Activated CD4-positive, alpha-beta T cell treated with anti-CD3 and anti-CD28 coated beads for 4 hours (primary cell): ENCODE measurements at places on chromosomes 2 and 18.

DNA sequence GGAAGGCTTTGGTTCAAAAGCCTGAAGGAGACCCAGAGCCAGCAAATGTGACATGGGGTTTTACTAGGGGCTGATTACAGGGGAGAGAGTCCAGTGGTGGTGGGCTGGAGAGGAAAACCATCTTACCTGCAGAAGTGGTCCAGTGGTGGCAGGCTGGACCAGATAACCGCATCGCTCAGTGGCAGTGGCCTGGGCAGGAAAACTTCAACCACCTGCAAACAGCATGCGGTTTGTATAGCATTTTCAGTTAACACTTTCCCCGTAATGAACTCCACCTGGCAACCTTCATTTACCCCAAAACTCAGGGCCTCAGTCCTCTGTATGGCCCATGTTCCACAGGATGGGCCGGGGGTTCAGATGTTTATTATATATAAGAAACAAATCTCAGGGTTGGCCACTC lies 114.4 kb downstream of the LRRTM1 start:
- DNase-seq = no peak

DNA sequence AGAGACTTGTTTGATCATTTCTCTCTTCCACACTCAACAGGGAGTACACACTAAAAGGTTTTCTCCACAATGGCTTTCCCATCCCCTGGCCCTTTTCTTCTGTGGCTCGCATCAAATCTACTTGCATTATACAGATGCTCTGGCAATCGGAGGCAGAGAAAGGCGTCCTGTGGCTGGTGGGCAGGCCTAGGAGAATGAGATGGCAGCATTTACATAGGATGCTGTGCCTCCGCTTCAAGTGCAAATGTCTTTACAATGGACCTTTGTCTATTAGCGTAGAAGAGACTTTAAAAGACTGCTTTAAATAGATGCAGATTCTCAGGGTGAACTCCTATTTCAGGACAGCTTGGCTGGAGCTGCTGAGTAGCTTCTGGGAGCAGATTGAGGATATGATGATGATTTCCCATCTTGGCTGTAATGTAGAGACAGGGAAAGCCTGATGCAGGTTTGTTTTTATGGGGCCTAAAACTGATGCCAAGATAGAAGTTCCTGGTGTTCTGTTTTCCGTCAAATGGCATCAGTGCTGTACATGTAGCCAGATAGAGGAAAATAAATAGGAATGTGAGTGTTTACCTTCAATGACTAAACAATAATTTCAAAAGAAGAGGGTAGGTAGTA lies 423.4 kb downstream of the RND3 start:
- DNase-seq = no peak

DNA sequence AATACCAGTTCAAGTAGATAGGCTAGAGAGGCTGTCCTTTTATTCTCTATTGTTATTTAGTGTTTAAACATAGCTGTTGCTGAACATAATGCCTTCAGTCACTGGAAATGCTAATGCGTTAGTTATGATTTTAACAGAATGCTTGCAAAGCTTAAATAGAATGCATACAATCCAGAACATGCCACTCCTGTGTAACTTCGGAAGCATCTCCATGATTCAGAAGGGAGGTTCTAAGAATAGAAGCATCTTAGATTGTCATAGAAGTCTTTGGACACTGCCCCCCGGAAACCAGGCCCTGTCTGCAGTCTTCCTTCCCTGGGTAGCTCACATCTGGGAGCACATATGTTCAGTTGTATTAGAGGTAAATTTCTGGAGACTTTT lies 73.2 kb downstream of the ZNF532 start:
- DNase-seq = no peak

GRCh38 chr2:16417726-16418125 lies 247.9 kb downstream of the CYRIA start:
- DNase-seq = no peak

GRCh38 chr18:33826151-33826550 lies 248.1 kb downstream of the ASXL3 start:
- DNase-seq = no peak

- no peak for DNase-seq
Observed at GRCh38 chr2:112787729-112788393, 3.6 kb upstream of the IL1A start.

DNA sequence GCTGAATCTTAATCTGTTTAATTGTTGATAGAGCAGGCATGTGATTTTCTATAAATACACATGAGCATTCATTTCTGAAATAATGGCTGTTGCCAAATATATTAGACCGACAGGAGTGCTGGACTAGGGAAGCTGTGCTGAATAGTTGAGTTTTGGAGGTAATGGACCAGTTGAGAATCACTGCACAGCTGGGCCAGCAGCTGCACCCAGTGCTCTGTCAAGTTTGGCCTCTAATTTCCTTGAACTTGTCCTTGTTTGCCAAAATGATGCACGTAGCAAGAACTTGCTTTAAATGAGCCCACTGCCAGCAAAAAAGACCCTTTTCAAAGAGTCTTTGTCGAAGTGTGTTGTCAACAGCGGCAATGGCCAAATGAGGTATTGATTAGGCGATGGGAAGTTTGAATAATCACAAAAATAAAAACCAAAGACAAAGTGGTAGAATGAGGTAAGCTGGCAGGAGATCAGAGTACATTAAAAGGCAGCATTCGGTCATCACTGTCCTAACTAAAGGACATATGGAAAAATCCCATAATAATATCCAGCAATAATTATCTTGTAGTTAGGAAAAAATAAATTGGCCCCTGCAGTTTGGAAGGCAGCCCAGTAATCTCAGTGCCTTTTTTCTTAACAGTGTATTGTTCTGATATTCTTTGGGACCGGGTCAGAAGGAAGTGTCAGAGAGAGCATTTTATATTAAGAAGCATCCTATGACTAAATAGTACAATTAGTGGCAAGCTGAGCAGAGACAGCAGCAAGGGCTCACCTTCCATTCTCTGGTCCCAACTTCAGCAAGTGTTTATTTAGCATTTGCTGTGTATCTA lies 126.2 kb downstream of the RAPGEF4 start:
- DNase-seq = no peak

GRCh38 chr2:177528351-177528933 lies 135.9 kb downstream of the AGPS start:
- no peak for DNase-seq

GRCh38 chr18:10604182-10604581 lies 78.4 kb downstream of the NAPG start:
- no peak for DNase-seq

GRCh38 chr2:127453392-127454171 lies 35.4 kb downstream of the PROC start:
- DNase-seq = no peak

DNA sequence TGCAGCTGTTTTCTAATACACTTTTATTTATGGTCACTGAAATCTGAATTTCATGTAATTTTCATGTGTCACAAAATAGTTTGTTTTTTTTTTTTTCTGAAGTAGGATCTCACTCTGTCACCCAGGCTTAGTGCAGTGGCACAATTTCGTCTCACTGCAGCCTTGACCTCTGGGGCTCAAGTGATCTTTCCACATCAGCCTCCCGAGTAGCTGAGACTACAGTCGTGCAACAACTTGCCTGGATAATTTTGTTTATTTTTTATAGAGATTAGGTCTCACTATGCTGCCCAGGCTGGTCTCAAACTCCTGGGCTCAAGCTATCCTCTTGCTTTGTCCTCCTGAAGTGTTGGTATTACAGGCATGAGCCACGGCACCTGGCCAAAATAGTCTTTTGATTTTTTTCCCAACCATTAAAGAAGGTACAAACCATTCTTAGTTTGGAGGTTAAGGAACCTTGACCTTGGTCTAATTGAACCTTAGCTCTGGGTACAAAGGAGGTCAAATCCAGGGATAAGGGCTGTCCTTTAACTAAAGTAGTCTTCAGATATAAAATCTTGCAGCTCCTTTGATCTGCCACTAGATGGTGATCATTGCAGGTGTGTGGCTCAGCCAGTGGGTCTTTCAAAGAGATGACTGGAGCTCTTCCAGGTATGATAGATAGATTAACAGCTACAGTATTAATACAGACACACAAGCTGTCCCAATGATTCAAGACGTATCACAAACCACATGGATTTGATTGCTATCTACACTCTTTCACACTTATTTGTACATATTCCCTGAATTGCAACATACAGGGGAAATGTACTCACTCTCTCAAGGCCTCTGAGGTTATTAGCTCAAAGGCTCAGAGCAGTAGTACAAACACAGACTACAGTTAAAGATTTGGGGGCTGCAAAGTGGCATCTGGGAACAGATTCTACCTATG lies 4.7 kb upstream of the KRCC1 start:
- peak; percentile 28 for DNase-seq

- DNase-seq = no peak
Observed at GRCh38 chr2:25606892-25607291, 66.5 kb downstream of the DTNB start.

DNA sequence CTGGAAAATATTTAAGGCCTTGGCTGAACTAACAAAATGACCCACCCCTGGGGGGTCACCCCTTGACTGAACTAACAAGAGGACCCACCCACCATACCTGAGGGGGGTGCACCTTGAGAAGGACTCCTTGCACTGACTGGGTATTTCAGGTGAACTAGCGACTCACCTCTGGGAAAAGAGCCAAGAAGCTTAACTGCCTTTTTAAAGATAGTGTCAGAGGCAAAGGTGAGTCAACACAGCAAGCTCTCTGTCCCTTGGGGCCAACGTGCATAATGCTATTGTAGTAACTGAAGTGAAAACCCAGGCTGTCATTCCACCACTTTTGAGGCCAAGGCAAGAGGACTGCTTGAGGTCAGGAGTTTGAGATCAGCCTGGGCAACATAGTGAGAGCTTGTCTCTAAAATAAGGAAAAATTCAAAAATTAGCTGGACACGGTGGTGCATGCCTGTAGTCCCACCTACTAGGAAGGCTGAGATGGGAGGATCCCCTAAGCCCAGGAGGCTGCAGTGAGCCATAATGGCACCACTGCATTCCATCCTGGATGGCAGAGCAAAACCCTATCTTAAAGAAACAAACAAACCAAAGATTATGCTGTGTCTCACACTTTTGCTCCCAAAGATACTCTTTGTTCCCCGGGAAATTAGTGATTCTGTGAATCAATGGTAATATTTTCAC lies 36.4 kb upstream of the ZCCHC2 start:
- DNase-seq = no peak

GRCh38 chr2:203934711-203935438 lies 1.7 kb upstream of the ICOS start:
- DNase-seq = no peak

DNA sequence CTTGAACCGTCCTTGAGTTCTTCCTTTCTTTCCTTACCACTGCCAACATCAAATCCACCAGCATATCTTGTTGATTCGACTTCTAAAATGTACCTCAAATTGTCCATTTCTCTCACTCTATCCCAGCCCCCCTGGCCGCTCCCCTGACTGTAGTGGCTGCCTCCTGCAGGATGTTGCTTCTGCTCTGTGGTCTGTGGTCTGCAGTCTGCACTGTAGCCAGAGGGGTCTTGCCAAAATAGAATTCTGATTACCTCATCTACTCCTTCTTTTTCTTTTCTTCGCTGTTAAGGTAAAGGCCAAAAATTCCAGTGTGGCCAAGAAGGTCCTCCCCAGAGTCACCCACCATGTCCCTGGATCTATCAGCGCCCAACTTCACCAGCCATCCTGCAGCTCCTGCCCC lies 79.5 kb upstream of the ALPP start:
- no peak for DNase-seq

GRCh38 chr18:1907470-1908206 lies 663.7 kb downstream of the METTL4 start:
- no peak for DNase-seq

DNA sequence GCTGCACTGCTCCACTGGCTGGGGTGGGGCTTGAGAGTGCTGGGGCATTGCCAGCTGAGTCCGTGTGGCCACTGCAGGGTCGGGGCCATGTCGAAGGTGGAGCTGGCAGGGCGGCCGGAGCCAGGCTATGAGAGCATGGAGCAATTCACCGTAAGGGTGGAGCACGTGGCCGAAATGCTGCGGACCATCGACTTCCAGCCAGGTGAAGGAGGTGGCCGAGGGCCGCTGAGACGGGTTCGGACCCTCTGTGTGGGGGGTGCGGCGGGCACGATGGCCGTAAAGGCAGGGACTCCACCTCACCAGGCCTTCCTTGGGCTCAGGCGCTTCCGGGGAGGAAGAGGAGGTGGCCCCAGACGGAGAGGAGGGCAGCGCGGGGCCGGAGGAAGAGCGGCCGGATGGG lies 2.1 kb downstream of the UCN start:
- DNase-seq = no peak

DNA sequence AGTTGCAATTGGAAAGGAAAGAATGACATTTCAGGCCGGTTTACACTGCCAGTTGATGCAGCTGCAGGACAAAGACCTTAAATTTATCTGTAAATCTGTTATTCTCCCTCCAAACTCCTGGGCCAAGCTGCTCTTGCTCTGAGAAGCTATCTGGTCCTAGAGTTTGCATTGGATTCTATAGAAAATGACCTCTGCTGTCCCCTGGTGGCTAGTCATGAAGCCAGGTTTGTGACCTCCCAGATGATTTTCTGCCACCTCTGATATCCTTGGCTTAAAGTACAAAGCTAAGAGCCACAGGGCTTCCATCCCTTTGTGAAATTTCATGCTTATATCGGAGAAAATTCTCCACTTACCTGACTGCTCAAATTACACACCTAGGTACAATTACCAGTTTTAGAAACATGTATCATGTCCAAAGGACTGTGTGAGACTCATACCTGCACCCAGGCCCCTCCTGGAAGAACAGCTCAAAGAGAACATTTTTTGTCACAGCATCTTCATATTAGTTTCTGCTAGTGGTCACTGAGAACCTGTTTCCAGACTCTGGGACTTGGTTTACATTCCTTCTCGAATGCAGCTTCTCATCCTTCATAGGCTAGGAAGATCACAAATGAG lies 28.9 kb upstream of the IER3IP1 start:
- peak; percentile 44 for DNase-seq

DNA sequence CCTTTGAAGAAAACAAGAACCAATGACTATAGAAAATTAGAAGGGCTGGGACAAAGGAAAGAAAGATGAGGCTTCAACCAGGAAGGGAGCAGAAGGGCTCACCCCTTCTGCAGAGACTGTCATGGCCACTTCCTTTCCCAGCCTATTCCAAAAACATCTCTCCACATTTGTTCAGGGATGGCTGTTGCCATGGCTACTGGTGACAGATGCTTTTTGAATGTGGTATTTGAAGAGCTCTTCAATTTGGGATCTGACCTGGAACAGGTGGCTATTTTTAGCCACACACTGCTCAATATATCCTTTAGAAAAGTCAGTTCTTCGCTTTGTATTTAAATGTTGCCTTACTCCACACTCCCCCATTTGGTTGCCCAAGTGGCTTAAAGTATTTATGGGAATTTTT lies 64.1 kb upstream of the LCLAT1 start:
- DNase-seq = no peak

DNA sequence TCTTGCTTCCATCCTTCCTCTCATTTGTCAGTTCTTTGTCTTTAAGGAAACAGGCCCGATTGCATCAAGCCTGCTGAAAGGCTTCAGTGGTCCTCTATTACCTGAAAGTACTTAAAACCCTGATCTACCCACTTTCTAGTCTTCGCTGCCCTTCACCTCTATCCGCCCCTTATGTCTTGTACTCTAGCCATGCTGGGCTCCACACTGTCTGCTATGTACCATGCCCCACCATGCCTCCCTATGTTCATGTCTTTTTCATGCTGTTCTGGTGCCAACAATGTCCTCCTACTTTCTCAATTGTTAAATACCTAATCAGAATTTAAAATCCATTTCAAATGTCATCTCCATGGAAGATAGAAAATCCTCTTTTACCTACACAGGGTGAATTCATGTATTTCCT lies 28.2 kb downstream of the CRYGD start:
- no peak for DNase-seq
